Activated T-helper 9 cell treated with anti-CD3 and anti-CD28 coated beads, Interleukin-2, amount 50 U/mL, for 16 hours (primary cell): ENCODE measurements at places on chromosomes 11 and 22.

GRCh38 chr22:19877626-19878339 lies 23.1 kb upstream of the GNB1L start:
- no peak for DNase-seq

DNA sequence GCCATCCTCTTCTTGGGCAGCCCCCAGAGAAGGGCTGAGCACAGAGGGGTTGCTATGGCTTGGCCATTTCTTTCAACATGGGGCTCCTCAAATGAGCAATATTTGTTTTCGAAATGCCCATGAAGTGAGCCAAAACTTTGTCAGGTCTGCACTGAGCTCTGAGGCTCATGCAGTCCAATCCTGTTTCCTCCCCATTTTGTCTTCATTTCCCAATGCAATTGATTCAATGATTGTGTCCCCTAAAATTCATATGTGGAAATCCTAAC lies 60.6 kb upstream of the CD44 start:
- DNase-seq: no peak

- DNase-seq: no peak
Measured at GRCh38 chr11:57426439-57426928, 437 bp downstream of the SLC43A3 start.

- no peak for DNase-seq
Measured at GRCh38 chr11:31796499-31797189, 14.5 kb downstream of the PAX6 start.

DNA sequence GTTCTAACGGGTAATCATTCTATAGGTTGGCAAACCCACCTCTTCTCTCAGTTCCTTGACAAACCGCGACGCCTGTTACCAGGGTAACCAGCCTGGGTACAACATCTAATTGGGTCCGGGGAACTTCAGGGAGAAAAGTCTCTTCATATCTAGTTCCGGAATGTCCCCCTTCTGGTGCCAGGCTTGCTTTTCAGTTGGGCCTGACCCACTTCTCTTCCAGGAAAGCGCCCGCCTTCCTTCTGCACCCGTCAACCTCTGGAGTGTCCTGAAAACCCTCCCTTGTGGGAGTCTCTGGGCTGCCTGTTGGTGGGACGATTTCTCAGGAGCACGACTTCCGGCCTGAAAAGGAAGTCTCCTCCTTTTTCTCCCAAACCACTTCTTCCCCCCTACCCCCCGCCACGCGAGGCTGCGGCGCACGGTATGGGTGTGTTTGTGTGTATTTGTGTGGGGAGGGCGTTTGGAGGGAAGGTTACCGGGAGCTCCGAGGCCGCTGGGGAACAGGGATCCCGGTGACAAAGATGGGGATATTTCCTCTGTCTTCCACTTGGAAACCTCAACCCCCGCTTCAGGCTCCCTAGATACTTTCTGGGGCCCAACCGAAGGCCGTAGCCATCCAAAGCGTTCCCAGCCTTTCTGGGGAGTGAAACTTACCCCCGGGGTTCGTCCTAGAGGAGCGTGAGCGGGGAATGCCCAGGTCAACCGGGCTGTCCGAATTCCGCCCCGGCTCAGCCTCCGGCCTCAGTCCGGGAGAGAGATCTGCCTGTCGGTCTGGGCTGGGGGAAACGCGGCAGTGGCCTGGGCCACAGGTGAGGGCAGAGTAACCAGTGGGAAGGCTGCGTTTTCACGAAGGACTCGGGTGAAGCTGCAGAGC lies at the start of the genes NKAPD1 and PIH1D2:
TSS of gene NKAPD1 (plus strand) at position 359 of the 871 bp plus-strand sequence. CDS start 1,276 bp downstream, outside the sequence.
TSS of gene PIH1D2 (minus strand) at position 77 of the 871 bp plus-strand sequence. CDS start 843 bp downstream, outside the sequence.
- DNase-seq: peak; percentile 65

GRCh38 chr11:9153651-9154050 lies 62.3 kb upstream of the SCUBE2 start:
- DNase-seq: no peak

DNA sequence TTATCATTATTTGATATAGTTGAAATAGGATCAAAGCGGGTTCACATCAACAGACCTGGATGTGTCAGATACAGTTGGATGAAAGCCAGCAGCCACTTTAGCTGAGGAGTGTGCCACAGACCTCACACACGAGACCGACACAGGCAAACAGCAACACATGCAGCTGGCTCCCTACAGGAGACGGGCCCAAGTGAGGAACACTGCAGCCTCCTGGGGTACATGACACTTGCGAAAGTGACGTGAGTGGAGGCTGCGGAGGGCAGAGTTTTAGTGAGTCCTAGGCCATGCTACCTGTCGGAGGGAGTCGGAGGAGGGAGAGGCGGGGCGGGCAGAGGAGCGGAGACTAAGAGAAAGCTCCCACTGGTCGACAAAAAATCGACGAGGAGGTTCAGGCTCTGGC lies 100.9 kb upstream of the BID start:
- no peak for DNase-seq

DNA sequence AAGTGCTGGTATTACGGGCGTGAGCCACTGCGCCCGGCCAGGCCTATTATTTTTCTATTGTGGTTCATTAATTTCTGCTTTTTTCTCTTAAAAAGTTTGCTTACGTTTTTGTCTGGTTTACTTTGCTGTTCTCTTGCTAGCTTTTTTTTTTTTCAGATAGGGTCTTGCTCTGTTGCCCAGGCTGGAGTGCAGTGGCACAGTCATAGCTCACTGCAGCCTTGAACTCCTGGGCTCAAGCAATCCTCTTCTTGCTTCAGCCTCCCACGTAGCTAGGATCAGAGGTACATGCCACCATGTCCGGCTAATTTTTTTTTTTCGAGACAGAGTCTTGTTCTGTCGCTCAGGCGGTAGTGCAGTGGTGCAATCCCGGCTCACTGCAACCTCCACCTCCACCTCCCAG lies 18.7 kb downstream of the F2 start:
- DNase-seq: no peak

- DNase-seq: no peak
Measured at GRCh38 chr22:29215012-29215860, 9.5 kb downstream of the EMID1 start.

- DNase-seq: no peak
Measured at GRCh38 chr22:22565981-22566380, 6.9 kb upstream of the PRAME start.

DNA sequence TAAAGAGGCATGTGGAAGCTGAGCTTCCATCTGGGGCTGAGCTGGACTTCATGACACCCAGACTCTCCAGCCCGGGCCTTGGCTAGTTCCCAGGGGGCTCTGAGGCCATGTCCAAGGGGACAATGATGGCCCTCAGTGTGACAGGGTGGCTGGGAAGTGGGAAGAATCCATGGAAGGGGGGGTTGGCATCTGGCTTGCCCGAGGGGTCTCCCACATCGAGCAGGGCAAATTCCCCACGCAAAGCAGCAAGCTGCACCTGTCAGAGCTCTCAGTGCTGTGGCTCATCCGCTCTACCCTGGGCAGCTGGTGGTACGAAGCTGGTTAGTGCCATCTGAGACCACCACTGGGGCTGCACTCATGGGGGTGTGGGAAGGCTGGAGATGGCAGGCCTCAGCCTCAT lies 9.4 kb upstream of the AP1B1 start:
- no peak for DNase-seq

- DNase-seq: no peak
Measured at GRCh38 chr11:2891326-2892214, 6.0 kb upstream of the CDKN1C start.

DNA sequence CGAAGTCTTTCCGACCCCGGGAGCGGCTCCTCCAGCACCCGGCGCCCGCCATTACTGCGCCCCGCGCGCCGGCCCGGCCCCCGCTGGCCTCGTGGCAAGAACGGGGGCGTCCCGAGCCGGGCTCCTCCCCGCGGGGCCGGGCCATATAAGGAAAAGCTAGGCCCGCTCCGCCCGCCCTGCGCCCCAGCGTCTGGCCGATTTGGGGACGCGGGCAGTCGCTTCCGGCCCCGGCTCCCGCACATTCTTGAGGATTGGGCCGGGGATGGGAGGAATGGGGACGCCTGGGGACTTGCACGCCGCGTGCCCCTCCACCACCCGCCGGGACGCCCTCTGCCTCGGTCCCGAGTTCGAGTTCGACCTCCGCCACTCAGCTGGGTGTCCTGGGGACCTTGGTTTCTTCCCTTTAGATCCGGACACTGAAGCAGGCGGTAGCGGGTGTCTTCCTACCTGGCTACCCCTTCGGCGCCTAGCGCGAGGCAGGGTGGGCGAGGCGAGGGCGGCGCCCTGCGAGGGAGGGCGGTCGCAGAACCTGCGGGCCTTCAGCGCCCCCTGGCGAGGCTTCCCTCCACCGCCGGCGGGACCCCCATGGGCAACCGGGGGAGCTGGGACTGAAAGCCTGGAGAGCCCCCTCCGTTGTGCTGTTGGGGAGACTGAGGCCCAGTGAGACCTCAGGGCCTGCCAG lies 3.8 kb downstream of the SMTN start:
- peak; percentile 81 for DNase-seq

DNA sequence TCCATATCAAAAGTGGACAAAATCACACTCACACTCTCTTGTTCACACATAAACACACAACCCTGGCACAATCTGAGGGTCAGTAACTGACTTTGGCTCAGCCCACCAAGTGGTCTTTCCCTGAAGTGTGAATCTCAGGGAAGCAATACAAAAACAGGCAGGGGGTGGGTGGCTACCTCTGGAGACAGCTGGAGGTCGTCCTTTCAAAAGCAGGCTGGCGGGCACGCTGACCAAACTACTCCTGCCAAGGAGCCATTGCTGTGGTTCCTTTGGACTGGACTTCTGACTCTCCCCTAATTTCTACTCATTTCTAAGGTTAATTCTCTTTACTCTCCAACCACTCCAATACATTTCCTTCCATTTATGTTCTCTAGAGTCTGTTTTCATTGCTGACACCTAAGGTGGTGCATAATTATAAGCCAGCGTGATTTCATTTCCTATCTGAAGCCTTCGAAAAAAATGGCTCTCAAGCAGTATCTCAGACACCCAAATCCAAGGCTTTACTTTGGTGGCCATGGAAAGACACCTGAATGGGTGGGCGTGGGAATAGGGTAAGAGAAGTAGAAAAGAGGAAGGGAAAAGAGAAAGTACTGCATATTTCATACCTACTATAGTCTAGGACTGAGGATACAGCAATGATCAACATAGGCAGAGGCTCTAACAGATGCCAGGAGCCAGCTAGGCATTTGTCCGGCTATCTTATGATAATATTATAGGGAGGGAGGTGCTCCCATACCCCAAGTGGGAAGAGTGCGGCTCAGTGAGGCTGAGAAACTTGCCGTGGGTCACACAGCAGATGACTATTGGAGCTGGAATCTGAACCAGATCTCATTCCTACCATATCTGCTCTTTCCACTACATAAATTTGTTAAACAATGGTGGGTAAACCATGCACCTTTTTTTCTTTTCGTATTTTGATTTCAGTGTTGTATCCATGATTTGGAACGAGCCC lies 22.0 kb downstream of the FZD4 start:
- DNase-seq: no peak

GRCh38 chr22:37427711-37428635 lies 694 bp upstream of the ELFN2 start:
- no peak for DNase-seq

GRCh38 chr11:5348551-5349194 lies 2.6 kb upstream of the OR51B6 start:
- no peak for DNase-seq

DNA sequence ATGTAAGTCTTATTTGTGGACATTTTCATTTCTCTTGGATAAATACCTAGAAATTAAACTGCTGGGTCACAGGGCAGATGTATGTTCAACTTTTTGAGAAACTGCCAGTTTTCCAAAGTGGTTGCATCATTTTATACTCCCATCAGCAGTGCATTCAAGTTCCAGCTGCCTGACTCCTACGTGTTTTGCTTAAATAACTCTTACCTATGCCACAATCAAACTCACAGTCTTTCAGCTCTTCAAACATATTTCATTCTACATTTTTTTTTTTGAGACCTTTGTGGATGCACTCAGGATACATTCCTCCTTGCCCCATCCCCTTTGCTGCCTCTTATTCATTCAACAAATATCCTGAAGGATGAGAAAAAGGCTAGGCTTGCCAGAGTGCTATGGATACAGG lies 9.2 kb downstream of the TCF20 start:
- no peak for DNase-seq
